ENCODE measurements at places on chromosomes 16 and 17.

GRCh38 chr16:26645614-26646013, 421.1 kb upstream of the C16orf82 start:
- DNase-seq, result no peak

GRCh38 chr16:56480776-56481467, 29.6 kb downstream of the OGFOD1 start:
- DNase-seq, result no peak

DNA sequence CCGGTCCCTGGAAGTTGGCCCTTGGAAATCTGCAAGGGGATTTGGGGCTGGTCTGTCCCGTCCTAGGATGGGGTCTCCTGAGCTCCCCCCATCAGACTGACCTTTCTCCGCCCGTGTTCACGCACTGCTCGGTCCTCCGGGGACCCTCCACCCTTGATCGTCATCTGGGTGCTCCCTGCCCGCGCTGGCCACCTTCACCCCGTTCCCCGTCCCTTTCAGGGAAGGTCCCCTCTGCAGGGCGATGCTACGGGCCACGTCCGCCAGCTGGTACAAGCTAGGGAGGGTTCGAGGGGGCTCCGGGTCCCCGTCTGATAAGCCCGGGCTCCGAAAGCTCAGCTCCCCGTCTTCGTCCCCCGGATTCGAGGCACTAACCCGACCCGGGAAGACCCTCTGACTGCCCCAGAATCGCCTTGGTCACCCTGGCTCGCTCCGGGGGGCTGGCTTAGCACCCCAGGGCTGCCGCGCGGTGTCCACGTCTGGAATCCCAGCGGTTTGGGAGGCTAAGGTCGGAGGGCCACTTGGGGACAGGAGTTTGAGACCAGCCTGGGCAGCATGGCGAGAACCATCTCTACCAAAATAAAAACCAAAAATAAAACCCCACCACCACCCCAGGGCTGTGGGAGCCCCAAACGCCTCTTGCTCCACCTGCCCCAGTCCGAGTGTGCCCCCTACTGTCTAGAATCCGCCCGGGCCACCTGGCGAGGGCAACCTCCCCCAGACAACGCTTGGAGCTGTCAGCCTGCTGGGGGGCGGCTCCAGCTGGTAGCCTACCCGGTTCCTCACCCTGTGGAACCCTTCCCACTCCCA, 1.1 kb upstream of the SLC43A2 start:
- no peak for DNase-seq

DNA sequence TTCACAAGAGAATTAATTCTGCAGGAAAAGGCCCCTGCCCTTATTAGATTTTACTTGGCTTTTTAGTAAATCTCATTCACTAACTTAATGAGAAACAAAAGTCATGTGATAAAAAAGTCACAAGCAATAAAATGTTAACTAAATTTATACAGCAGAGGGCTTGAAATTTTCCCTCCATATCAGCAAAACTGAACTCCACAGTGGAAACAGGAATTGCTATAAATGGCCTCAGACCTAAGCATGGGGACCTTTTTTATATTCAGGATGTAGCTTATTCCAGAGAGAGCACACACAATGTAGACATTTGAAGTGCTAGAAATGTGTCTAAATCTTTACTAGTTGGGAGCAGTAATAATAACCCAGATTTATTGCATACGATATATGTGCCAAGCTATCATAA, 291.5 kb downstream of the C16orf95 start:
- DNase-seq, result no peak

DNA sequence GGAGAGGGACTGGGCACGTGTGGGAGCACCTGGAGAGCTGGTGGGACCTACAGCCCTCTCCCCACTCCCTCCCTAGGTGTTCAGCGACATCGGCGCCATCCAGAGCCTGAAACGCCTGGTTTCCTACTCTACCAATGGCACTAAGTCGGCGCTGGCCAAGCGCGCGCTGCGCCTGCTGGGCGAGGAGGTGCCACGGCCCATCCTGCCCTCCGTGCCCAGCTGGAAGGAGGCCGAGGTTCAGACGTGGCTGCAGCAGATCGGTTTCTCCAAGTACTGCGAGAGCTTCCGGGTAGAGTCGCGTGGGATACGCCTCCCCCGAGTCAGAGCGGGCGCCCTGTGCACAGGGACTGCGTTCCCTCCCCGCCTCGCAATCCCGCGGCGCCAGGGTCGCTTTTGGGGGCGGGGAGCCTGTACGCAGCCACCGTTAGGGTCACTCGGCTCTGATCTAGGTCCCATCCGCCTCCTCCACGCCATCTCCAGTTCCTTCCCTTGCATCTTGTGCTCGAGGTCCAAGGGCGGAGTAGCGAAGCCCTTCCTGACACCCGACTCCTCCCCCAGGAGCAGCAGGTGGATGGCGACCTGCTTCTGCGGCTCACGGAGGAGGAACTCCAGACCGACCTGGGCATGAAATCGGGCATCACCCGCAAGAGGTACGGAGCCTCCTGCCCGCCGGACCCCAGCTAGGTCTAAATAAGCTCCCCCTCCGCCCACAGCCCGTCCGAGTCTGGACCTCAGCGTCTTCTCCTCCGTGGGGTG, 13.0 kb downstream of the SARM1 start:
- no peak for DNase-seq

- DNase-seq, result no peak
Observed at GRCh38 chr17:63842173-63842539, 329 bp downstream of the SMARCD2 start.

DNA sequence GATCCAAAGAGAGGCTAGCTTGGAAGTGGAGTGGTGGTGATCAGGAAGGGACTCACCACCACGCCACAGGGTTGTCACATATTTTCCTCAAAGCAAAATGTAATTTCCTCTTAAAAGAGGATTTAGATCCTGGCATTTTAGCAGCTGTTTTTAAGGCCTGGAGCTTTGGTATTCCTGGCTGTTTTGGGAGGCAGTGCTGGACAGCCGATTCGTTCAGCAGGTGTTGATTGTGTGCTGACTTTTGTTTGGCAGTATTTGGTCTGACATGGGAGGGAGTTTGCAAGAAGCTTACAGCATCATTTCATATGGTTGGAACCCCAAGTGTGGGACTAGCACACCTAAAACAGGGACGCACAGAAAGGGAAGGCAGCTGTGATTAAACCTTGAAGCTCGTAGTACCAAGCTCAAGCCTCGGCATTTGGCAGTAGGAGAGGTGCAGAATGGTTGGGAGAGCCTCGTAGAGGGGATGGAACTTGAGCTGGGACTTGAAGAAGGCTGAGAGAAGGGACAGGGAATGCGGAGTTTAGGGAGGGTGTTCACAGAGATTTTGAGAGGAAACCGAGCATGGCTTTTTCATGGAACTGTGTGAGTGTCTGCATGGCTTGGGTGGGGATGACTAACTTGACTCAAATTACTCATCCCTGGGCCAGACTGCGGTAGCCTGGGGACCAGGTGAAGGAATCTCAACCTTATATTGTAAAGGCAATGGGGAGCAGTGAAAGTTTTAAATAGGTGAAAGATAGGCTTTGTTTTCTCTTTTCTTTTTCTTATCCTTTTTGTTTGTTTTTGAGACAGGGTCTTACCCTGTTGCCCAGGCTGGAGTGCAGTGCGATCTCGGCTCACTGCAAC, 52.3 kb downstream of the RPTOR start:
- DNase-seq, result peak; percentile 8

- peak; percentile 62 for DNase-seq
Observed at GRCh38 chr16:72241930-72242329, 70.0 kb upstream of the PMFBP1 start.

- DNase-seq, result no peak
Observed at GRCh38 chr17:31530391-31530985, 139.0 kb downstream of the RAB11FIP4 start.

- DNase-seq, result peak; percentile 31
Observed at GRCh38 chr17:8123695-8124349, at the start of gene HES7. TSS of gene HES7 (minus strand) at chr17:8124106. CDS start at chr17:8124084, 22 bp downstream.

DNA sequence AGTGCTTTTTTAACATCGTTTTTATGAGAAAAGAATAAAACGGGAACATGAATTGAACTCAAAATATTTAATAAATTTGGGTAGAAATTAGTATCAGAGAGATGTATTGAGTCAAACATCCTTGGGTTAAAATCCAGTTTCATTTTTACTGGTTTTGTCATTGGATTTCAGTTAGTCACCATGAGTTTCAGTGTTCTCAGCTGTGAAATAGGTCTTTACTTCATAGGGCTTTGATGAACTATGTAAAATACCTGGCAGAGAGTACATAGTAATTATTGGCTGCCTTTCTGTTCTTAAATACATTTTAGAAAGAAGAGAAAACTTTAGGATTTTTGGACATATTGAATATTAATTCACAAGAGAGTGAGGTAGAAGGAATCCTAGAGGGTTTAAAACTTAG, 105.8 kb downstream of the TANC2 start:
- DNase-seq, result no peak

GRCh38 chr16:11255737-11256660, at the start of gene SOCS1:
TSS of gene SOCS1 (minus strand) at chr16:11256204. CDS start at chr16:11255478, 726 bp downstream.
- peak; percentile 76 for DNase-seq

DNA sequence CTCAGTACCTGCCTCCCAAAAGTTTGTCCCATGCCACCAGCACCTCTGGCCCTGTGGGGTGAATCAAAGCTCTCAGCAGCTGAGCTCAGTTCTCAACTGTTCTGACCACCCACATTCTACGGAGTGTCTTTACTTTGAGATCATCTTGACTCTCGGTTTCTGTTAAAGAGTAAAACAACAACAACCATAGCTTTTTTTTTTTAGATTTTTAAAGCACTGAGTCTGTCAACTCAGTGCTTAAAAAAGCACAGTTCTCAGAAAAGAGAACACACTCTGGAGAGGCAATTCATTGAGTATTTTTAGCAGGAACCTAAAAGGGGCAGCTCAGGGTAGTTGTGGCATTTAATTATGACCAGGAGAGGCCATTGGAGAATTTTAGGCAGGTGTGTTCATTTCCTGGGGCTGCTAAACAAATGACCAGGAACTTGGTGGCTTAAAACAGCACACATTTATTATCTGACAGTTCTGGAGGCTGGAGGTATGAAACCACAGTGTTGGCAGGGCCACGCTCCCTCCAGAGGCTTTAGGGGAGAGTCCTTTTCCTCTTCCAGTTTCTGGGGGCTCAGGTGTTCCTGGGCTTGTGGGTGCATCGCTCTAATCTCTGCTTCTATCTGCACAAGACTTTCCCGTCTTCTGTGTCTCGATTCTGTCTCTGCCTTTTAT, 6.7 kb upstream of the WFIKKN2 start:
- DNase-seq, result no peak

DNA sequence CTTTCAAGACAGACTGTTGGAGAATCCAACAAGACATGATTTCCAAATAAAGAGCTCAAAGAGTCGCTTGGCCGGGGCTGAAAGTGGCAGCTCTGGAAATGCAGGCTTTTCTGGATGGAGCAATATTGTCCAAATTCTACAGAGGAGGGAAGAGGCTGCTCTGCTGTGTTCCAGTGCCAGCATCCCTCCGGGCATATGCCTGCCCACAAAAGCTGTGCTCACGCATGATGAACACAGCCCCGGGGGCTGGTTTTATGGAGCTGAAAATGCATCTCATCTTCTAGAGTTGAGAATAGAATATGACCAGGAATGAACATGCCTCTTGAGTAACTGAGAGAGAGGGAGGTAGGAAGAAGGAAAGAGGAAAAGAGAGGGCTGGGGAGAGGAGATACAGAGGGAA, 74.7 kb upstream of the TOX3 start:
- no peak for DNase-seq

GRCh38 chr17:58932956-58933355, 173.7 kb downstream of the TRIM37 start:
- DNase-seq, result no peak

DNA sequence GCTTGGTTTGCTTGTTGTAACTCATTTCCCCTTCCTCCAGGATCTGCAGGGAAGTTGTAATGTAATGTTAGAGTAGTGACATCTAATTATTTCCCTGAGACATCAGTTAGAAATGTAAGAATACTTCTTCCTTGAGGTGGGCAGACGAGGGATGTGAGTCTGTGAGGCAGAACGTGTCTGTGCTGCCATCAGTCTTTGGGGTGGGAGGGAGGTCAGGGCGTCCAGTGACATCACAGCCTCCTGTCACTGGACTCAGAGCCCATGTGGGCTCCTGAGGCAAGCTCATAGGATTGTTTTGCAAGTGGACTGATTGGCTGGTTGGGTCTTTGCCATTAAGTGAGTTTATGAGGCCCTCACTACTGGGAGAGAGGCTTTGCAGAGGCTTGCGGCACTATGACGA, 188.8 kb downstream of the CCDC182 start:
- DNase-seq, result no peak

DNA sequence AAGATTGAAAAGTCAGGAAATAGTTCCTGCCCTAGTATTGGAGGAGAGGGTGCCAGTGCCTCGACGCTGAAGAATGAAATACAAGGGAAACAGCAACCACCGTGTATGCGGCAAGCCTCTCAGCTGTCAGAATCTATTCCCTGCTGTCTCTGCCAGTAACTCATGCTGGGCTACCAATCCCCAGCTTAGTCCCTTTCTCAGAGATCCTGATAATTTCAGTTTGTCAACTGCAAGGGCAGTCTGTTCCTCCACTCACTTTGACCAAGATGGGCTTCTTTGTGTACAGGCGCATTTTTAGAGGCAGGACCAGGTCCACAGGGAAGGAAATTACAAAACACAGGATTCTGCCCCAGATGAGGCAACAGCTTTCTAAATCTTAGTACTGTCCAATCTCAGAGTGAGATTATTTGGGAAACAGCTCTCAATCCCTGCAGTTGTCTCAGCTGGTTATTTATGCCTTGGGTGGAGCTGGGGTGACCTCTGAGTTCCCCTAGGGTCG, 1.3 kb downstream of the NQO1 start:
- no peak for DNase-seq

GRCh38 chr17:15946611-15947120, 1.7 kb downstream of the ADORA2B start:
- DNase-seq, result no peak

GRCh38 chr17:41444640-41445039, 3.9 kb upstream of the KRT38 start:
- DNase-seq, result no peak

GRCh38 chr17:35052241-35052610, 11.3 kb downstream of the RFFL start:
- peak; percentile 17 for DNase-seq

DNA sequence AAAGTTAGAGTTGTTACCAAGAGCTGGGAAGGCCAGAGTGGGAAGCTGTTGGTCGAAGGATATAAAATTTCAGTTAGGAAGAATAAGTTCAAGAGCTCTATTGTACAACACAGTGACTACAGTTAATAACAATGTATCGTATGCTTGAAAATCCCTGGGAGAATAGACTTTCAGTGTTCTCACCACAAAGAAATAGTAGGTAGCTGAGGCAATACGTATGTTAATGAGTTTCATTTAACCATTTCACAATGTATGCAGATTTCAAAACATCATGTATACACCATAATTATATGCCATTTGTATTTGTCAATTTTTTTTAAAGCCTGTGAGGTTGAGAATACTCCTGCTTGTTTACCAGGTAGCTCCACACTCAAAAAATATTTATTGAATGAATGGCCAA, 41.5 kb upstream of the MYOCD start:
- peak; percentile 76 for DNase-seq

- DNase-seq, result no peak
Observed at GRCh38 chr17:34799751-34800150, 161.5 kb downstream of the CCT6B start.

DNA sequence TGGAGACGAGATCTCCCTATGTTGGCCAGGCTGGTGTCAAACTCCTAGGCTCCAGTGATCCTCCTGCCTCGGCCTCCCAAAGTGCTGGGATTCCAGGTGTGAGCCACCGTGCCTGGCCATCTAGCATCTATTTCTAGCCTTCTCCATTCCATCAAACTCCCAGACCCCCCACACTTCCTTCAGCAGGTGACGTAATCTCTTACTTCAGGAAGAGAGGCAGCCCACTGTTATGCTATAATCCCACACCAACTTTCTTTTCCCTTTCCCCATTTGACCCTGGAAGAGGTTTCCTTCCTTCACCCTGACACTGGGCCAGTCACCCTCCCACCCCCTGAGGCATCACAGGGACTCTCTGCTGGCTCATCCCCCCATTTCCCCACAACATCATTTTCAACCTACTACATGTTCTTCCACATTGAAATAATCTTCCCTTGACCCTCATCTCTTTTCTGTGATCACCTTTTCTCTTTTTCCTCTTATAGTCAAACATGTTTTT, 7.6 kb downstream of the ITGA2B start:
- no peak for DNase-seq

All from fibroblast of skin of back (primary cell).